ENCODE measurements at places on chromosomes 12 and 14.

- peak; percentile 93 for DNase-seq
These were observed 102.8 kb downstream of the TGFB3 start for GRCh38 chr14:75879031-75879430.

GRCh38 chr14:69151458-69152180 is 1.3 kb downstream of the DCAF5 start:
- peak; percentile 45 for DNase-seq

DNA sequence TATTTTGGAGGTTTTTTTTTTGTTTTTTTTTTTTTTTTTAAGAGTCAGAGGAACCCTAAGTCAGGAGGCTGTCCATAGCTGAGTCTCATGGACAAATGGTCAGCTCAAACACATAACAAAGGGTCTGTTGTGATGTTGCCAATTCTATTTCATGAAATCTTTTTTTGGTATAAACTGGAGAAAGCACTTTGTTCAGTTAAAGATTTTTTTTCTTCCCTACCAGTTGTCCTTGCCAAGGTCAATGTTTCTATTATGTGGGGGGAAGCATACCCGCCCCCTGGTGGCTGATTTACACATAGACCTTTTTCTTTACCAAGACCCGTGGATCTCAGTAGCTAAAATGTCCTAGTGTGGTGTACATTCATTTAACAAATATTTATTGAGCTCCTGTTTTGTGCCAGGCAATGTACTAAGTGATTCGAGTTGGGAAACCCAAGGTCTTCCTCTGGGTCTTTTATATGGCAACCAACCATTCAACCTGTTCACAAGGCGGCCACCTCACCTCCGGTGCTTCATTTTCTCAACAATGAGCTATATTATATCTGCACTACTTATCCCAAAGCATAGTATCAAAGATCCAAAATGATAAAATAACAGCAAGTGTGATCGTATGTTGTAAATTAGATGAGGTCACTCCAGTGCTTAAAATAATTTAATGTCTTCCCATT is 214.5 kb downstream of the PAH start:
- peak; percentile 56 for DNase-seq

GRCh38 chr12:1842905-1843640 is 22.7 kb downstream of the LRTM2 start:
- DNase-seq, result no peak

DNA sequence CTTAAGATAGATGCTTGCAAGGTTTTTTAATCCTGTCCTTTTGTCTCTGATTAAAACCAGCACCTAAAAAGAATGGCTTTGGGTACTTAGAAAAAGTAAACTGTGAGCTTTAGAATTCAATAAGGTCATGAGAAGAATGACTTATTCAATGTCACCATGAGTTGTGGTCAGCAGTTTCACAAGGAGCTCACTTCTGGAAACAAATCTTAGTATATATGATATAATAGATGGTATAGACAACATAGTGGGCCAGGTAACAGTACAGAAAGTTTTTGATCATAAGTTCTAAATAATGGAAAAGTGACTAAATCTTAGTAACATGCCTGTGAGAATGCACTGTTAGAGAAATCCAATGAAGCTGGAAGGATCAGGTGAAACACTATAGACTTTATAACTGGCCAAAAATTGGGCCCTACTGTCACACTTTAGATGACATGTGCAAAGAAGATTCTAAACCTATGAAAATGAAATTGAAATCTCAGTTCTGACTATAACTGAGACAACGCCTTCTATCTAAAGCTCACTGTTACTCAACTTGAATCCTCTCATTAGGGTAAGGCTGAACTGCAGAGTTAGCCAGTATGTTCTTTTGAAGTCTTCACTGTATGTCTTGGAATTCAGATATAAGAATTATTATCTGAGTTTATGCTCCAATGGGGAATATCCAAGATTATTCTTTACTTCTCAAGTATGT is 42.4 kb upstream of the RAD51AP1 start:
- DNase-seq, result no peak

GRCh38 chr12:115075552-115076170 is 391.7 kb upstream of the TBX3 start:
- no peak for DNase-seq

DNA sequence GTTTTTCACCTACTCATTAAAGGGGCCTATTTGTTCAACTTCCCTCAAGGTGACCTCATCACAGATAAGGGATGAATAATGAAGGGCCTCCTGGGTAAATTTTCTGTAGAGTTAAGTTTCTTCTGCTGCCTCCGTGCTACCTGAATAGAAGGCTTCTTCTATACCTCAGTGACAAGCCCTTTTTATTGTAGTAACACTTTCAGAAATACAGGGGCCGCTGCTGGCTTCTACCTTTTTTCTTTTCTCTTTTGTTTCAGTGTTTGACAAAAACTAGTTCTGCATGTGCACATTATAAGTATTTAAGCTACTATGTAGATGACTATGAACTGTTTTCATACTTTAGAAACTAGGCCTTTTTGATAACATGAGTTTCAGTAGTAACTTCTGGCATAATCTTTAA is 207.0 kb downstream of the NAV3 start:
- DNase-seq, result peak; percentile 61

DNA sequence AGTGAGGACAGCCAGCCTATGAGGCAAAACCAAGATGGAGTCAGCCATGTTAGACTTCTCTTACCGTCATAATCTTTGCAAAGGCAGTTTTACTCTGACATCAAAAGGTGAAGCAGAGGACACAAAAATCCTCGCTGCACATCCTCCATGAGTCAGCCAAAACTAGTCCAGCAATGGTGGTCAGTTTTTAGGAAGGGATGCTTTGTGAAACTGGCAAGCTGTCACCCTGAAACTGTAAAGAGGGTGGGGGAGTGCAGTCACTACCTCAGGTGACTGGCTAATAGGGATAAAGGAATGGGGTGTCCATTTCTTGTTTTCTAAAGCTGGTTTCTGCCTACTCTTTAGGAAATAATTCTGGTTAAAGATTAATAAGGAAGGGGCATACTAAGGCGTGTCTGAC is 5.4 kb upstream of the CIPC start:
- peak; percentile 31 for DNase-seq

DNA sequence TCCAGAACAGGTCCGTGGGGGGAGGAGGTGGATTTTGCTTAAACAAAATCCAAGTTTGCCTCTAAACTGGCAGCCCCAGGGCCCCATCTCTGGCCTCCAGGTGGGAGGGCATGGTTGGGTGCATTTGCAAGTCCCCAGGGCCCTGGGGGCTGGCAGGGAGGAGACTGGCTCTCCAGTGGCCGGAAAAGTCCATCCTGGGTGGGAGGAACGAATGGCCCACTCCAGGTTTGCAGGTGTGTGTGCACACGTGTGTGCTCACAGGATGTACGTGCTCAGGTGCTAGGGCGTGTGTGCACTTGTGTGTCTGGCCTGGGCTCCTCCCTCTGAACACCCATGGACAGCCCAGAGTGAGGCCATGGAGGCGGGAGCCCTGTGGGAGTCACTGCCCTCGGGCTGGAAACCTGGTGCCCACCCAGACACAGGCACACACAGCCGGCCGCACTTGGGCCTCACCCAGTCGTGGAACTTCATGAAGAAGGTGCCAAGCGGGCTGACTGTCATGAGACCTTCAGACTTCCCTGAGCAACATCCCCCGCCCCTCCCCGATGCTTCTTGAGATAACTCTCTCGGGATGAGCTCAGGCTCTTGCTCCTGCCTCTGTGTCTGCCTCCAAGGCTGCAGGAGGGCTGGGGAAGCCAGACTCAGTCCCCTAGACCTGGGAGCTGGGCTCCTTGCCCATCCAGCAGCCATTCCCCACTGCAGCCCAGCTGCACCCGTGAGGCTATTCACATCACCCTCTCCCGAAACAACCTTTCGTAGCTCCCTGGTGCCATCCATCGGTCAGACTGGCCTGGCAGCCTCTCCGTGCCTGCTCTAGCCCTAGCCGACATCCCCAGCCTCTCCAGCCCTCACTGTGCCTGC is 9.4 kb downstream of the AHNAK2 start:
- DNase-seq, result no peak

DNA sequence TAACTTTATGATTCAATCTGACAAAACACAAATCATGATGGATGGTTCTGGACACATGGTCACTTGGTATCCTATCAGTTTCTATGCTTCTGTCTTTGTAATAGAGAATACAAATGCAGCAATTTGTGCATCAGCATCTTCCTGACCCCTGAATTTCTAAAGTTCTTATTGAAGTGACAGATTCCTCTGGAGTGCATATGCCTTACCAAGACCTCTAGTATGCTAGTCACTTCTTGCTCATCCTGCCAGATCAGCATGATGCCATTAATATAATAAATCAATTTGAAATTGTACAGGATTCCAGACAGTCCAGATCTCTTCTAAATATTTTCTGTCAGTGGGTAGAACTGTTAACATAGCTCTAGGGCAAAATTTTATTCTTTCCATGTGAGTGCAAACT is 40.6 kb upstream of the GLIPR1 start:
- no peak for DNase-seq

DNA sequence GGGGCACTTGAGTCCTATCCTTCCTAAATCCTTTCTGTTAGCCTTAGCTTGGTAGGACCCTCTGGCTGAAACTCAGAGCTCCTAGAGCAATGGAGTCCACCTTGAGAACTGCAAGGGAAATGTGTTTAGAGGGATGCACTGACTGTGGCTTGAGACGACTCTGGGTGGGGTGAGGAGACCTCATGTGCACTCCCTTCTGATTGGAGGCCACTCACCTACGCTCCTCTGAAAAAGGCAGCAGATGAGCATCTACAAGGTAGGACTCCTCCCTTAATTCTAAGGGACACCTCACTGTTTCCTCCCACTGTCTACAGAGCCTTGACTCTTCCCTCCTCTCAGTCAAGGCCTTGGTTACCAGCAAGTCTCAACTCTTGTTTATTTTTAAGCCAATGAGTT is 1.0 kb downstream of the MAP3K12 start:
- no peak for DNase-seq

- no peak for DNase-seq
These were observed 151.1 kb upstream of the AEBP2 start for GRCh38 chr12:19288161-19288560.

GRCh38 chr14:57834001-57834598 is 31.8 kb downstream of the SLC35F4 start:
- no peak for DNase-seq

DNA sequence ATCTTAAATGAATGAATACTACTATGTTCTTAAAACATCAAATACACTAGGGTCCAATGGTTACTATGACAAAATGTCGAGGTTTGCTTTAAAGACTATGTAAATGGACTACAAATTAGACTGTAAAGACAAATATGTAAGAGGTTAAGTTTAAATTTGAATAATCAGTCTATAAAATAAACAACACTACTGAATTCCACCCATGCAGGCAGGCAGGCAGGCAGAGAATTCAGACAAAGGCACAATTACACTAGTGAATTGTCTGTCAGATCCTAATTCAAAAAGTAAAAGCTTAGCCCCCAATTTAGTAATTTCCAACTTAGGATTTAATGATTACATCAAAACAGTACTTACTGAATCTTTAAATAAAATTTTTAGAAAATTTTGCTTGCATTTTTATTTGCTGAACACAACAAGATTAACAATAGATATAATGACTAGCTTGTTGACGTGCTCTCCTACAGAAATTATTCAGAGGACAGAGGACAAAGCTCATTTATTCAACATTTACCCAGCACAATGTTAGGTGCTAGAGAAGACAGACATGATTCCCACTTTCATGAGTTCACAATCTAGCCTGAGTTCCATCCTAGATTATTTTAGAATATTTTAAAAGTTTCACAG is 97.4 kb downstream of the CDK17 start:
- DNase-seq, result no peak

GRCh38 chr12:106035421-106035820 is 103.3 kb downstream of the NUAK1 start:
- DNase-seq, result no peak

DNA sequence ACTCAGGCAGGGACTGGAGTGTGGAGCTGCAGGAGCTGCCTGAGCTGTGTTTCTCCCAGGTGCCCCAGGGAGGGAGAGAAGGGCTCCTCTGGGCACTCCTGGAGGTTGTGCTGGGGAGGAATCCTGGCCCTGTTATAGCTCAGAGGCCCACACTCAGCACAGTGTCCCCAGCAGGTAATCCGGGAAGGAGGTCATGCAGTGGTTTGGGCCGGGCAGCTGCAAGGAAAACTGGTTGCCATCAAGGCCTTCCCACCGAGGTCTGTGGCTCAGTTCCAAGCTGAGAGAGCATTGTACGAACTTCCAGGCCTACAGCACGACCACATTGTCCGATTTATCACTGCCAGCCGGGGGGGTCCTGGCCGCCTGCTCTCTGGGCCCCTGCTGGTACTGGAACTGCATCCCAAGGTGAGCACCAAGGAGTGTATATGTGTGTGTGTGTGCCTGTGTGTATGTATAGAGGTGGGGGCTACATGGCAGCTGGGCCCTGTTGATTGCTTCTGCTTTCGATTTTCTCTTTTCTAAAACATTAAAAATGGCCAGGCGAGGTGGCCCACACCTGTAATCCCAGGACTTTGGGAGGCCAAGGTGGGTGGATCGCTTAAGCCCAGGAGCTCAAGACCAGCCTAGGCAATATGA is 2.0 kb downstream of the AMHR2 start:
- no peak for DNase-seq

DNA sequence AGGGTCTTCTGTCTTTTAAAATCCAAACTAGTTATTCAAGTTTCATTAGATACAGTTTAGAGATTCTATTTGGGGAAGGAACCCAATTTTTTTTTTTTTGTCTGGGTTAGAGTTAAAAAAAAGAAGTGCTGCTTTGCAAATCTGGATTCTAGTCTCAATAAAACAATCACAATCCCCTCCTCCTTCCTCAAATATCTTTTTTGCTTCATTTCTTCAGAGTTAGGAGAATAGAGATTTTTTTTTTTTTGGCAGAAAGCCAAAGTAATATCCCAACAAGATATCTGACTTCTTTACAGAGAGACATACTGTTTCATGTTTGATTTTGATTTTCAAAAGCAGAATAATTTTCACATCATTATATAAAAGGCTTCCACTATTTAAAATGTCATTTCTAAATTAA is 201.9 kb downstream of the FOXN3 start:
- no peak for DNase-seq

- DNase-seq, result peak; percentile 12
These were observed 12.2 kb upstream of the SELPLG start for GRCh38 chr12:108645686-108646599.

DNA sequence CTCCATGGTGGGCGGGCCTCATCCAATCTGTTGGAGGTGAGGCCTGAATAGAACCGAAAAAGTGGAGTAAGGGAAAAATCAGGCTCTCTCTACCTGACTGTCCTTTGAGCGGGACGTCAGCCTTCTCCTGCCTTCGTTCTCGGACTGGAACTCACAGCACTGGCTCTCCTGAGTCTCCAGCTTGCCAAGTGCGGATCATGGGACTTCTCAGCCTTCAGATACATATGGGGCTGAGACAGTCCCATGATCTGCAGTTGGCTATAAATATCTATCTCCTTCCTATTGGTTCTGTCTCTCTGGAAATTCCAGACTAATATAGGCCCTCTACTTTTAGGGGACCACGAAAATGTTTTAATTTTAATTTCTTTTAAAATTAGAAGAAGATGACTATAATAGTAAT is 29.7 kb upstream of the PLEK2 start:
- DNase-seq, result no peak

GRCh38 chr14:20489093-20489994 is 16.0 kb upstream of the RNASE10 start:
- DNase-seq, result peak; percentile 80

- peak; percentile 40 for DNase-seq
These were observed 108.0 kb downstream of the PPP2R5E start for GRCh38 chr14:63435204-63435603.

Data from MV-4-11 (cell line).